ENCODE measurements at places on chromosomes 11 and 22.

- no peak for DNase-seq
These were observed 58.1 kb upstream of the FAM181B start for GRCh38 chr11:82791779-82792178.

GRCh38 chr11:32113200-32113919 is 22.5 kb downstream of the RCN1 start:
- no peak for DNase-seq

DNA sequence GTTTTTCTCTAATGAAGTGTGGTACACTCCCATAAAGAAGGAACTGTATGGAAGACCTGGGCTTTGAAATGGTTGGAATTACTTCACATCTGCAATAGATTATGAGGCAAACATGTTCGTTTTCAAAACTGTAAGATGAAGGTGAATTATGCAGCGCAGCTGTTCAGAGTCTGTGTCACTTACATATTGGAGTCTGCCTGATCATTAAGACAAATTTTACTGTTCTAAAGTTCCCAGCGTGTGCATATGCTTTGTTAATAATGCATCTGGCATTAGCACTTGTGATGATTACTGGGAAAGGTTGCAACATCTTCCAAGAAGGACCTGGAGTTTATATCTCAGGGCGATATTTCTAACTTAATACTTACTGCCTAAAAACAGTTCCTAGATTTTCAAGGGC is 255.2 kb upstream of the ZC3H12C start:
- DNase-seq: no peak

GRCh38 chr11:129968591-129969419 is 33.8 kb downstream of the PRDM10 start:
- DNase-seq: no peak

- DNase-seq: no peak
These were observed 71.7 kb downstream of the CCDC81 start for GRCh38 chr11:86446163-86446923.

GRCh38 chr11:27390318-27391295 is 27.6 kb upstream of the CCDC34 start:
- DNase-seq: no peak

DNA sequence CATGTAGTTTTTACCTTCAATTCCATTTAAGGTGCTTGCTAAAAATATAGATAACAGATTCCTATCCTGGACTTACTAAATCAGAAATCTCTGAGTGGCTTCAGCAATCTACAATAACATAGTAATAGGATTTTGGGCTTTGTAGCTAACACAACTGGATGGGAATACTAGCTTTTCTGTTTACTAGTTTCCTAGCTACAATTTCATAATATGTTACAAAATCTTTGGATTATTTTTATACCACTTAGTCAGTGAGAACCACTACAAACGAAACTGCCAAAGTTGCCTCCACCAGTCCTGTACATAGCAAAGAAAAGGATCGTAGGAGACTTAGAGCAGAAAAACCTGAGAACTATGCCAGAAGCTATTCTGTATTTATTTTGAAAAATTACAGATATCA is 87.7 kb upstream of the ANO3 start:
- DNase-seq: no peak

- DNase-seq: no peak
These were observed 4.0 kb upstream of the RCOR2 start for GRCh38 chr11:63920939-63921417.

DNA sequence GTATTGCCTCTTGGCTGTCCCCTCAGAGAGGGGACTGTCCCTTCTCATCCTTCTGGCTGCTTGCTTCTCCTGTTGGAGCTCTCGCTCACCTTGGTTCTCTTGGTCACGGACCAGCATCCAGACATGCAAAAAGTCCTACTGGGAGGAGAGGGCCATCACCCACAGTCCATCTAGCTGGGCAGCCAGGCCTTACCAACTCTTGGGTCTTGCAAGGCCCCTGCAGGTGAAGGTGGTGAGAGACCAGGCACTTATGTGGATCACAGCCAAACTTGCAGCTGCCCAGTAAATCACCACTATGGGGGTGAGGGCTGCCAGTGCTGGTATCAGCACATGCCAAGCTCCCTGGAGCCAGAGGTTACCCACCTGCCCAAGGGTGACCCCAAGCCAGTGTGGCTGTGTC is 36.3 kb downstream of the KCNQ1OT1 start:
- no peak for DNase-seq

- no peak for DNase-seq
These were observed 157.3 kb upstream of the BDNF start for GRCh38 chr11:27857588-27857987.
